ENCODE measurements at places on chromosomes 4 and X. TPM values are rescaled to one million over a fixed set of nuclear protein-coding genes. Genes with fewer than 3 reads are reported as not detected.

The RBMXL3 gene
- total RNA-seq = not detected

DNA sequence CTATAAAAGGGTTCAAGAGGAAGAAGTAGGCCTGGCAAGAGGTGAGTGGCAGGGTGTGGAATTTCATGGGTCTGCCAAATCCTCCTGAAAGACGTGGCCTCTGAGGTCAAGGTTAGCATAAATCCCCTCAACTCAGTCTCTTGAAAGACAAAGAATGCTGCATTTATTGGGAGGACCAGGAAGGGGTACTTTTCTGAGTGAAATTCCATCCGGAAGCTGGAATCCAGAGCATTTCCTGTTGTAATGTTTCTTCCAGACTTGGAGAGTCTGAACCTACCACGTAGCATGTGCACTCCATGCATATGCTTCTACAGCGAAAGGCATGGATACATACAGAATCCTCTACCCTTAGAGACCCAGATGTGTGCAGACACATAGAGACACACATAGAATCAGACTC lies 13.4 kb upstream of the FGD1 start:
- DNase-seq = no peak

The SLC16A2 gene
- not detected for total RNA-seq

DNA sequence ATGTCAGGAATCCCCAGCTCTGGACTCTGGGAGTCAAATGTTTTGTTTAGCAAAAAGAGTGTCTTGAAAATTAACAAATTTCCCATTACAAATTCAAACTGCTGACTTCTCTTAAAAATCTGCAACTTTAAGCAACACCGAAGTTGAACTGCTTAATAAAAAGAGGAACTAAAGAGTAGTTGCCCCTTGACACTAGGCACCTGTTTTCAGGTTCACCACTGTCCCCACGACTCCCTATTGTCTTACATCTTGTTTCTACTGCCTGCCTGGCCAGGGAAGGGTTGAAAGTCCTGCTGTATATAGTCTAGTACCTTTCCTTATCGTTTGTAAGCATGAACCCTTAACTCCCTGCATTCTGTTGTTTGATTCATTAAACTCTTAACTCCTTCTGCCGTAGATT lies 173.9 kb downstream of the SCFD2 start:
- no peak for DNase-seq

All from PC-9 (cell line).